Lung (tissue), 17 donors: ENCODE measurements at places on chromosomes 2 and 18. TPM values are rescaled to one million over a fixed set of nuclear protein-coding genes. Genes with fewer than 3 reads are reported as not detected.

The PSTPIP2 gene
- total RNA-seq: 11.2 TPM

The NAGK gene
- 48.2 TPM for total RNA-seq

The GALNT13 gene
- 3.1 TPM for total RNA-seq

The SNRNP27 gene
- total RNA-seq: 51.3 TPM

The CNTNAP5 gene
- 0.03 TPM for total RNA-seq

The MGAT4A gene
- 43.7 TPM for total RNA-seq

The CHMP1B gene
- 56.2 TPM for total RNA-seq

- no peak for DNase-seq
Observed at GRCh38 chr18:79930020-79930642, 21.3 kb downstream of the SLC66A2 start.

- no peak for DNase-seq
Observed at GRCh38 chr2:83042053-83042452, 1417.0 kb downstream of the SUCLG1 start.

- DNase-seq: no peak
Observed at GRCh38 chr2:108626995-108627394, 92.3 kb upstream of the RANBP2 start.

GRCh38 chr2:223588251-223588650 lies 13.9 kb downstream of the SCG2 start:
- no peak for DNase-seq

DNA sequence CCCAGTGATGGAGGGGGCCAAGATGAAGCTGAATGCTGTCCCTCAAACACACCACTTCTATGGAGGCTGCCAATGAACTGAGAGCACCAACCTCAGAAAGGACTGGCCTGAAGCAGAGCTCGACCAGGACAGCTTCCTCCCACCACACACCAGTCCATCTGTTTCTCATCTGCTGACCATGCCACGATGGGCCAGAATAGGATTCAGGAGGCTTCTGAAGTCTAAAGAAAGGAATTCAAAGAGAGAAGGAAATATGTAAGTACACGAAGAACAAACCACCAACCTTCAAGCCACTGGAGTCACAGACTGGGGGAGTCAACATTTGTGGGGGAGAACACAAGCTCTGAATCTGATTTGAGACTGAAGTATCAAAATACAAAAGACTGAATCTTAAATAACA lies 157.6 kb upstream of the CCDC68 start:
- no peak for DNase-seq

DNA sequence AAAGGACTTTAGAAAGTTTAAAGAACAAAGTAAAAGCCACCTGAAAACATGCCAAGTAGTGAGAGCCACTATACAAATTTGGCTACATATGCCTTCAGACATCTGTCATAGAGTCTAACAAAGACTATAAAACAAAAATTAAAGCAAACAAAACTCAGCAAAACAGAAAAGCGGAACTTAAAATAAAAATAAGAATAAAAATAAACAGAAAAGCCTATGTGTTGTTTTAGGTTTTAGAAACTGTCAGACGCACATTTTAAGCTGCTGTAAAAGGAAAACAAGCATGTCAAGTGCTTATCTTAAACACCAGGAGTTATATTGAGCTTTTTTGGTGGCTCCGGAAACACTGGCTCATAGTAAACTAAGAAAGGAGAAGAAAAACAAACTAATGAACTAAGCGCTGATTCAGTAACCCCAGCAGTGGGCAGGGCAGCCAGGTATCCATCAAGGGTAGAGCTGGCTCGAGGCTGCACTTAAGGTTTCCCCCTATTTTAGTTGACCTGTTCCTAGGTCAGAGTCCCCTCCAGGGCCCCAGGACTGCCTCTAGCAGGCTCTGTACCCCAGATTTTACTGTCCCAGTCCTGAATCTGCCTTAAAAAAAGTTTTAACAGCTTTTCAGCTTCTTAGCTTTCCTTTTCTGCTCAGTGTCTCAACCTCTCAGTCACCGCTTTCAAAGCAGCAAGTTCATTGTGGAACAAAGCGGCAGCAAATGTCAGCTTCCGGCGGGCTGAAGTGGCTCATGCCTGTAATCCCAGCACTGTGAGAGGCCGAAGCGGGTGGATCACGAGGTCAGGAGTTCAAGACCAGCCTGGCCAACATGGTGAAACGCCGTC lies 15.4 kb upstream of the RMC1 start:
- DNase-seq: peak; percentile 43

GRCh38 chr2:178084273-178084672 lies 11.7 kb upstream of the PDE11A start:
- no peak for DNase-seq

DNA sequence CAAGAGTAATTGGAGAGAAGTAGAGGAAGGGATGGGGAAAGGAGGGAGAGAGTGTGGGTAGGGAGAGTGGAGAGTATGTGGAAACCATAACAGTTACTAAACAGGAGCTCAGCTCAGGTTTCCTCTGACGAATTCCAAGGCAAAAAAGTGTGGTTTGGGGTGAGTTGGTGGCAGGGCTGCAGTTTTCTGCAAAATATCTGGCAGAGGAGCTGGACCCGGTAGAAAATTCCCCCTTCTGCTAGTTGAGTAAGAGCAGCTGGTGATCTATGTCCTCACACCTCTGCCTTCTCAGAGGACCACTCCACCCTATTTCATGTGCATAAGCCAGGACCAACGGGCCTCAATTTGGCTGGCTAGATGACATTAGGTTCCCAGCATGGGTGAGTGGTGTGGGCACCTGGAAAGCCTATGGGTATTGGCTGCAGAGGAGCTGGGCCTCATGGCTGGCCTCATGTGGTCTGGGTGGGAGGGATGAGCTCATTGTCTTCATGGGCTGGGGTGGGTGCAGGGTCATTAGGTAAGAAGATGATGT lies 13.2 kb downstream of the NRP2 start:
- DNase-seq: no peak

DNA sequence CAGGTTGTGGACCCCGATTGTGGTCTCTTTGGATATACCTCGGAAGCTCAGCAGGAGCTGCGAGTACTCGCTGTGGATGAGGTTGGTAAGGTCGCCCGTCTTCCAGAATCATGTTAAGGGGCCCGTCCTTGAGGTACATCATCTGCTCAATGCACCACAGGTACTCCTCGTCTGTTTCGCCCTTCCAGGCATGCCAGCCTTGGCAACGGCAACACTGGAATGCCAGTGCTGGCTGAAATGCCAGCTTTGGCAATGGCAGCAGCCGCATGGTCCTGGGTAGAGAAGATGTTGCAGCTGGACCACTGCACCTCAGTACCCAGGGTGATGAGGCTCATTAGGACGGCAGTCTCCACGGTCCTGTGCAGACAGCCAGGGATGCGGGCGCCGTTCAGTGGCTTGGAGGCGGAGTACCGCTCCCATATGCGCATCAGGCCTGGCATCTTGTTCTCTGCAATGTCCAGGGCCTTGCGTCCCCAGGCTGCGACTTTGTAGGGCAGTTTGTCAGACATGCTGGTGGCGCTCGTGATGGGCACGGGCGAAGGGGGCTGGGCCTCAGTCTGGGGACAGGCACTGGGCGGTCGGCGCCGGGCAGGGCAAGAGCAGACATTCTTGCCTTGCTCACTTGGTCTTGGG lies 122.2 kb upstream of the NXPH2 start:
- no peak for DNase-seq

- DNase-seq: peak; percentile 47
Observed at GRCh38 chr2:202726070-202726469, 91.3 kb downstream of the FAM117B start.

GRCh38 chr2:66869076-66869475 lies 434.2 kb downstream of the MEIS1 start:
- no peak for DNase-seq

DNA sequence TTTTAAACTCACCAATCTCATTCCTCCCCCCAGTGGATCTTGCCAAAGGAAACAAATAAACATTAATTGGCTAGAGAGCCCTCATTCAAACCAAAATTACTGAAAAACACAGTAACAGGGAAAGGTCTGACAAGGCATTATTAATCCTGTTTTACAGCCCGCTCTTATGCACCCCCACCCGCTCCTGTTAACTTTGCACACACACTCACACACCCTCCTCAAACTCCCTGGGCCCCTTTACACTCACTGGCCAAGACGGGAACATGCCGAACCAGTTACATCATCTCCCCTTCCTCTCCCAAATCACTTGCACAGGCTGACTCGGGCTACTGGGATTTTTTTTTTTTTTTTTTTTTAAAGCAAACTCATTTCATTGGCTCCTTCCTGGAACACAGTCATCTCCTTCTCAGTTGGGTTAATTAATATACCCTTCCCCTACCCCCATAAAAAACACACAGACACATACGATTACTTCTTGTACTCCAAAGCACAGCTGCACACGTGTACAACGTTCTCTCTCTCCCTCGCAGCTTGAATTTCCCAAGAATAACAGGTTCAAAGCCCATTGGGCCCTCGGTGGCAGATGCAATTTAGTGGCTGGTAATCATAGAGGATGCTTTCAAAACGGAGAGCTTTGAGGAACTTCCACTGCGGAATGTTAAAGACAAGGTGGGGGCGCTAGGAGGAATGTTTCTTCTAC lies 31.8 kb downstream of the KLF7 start:
- peak; percentile 86 for DNase-seq

DNA sequence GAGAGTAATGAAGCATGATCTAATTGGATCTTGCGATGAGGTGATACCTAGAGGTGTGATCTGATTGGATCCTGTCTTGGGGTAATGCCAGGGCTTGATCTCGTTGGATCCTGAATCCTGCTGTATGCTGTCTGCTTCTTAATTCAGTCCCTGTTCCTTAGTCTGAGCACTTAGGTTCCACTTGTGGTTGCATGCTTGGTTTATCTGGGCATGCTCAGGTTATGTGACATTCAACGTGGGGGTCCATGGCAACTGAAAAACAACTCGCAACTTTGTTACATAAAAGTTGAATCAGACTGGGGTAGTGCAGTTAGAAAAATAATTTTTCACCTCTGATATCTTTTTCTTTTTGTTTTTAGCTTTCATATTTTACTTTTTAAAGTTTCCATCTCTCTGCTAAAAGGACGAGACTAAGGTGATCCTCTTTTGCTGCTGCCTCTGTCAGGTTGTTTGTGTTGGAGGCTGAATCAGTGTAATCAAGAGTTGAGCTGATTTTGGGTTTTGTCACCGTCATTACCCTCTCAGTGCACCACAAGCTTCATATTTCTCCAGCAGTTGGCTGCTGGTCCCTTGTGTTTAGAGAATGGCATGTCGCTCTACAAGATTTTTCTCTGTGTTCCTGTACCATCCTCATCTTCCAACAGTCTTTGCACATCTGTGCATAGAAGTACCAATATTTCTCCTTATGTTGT lies 67.9 kb downstream of the NCOA1 start:
- DNase-seq: no peak

DNA sequence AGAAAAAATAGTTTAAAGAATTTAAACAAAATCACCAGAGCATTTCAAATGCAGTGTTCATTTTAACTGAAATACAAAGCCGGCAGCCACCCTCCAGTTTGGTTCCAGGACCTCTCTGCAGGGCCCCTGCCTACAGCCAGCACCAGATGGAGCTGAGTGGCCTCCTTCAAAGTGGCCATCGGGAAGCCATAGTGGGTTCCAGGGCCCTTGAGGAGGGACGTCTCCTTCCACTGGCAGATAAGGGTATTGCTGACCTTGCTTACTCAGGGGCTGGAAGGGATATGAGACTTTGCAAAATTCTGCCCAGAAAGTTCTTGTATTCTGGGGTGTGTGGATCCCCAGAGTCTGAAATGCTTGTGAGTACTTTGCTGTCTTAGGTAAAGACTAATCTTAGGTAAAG lies 205.2 kb upstream of the APCDD1 start:
- no peak for DNase-seq

DNA sequence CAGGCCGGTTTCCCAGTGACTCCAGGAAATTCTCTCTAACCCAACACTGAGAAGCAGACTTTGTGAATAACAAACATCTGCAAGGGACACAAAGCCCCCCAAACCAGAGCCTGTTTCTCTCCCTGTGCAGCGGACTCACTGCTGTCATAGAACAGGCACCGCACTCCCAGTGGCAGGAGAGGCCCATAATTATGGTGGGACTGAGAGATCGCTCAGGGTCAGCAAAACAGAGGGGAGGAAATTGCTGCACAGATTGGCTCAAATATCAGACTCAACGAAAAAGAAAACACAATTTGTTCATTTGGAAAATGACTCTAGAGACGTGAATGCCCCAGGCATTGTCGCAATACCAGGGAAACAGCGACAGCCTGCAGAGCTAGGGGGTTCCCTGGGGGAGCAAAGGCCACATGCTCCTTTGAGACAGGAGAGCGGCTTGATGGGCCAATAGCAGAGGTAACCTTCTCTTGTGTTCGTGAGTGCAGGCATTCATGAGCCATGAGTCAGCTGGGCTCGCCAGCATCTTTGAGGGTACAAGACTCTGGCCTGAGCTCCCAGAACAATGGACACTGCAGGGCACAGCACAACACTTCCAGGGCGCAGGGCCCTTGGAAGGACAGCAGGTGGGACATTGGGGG lies 143.3 kb upstream of the KLHL29 start:
- no peak for DNase-seq

- DNase-seq: peak; percentile 15
Observed at GRCh38 chr2:15763106-15763821, 171.6 kb downstream of the DDX1 start.

- DNase-seq: no peak
Observed at GRCh38 chr2:242011516-242011915, 142.0 kb downstream of the RTP5 start.

GRCh38 chr2:29517413-29517812 lies 402.2 kb downstream of the CLIP4 start:
- DNase-seq: no peak

DNA sequence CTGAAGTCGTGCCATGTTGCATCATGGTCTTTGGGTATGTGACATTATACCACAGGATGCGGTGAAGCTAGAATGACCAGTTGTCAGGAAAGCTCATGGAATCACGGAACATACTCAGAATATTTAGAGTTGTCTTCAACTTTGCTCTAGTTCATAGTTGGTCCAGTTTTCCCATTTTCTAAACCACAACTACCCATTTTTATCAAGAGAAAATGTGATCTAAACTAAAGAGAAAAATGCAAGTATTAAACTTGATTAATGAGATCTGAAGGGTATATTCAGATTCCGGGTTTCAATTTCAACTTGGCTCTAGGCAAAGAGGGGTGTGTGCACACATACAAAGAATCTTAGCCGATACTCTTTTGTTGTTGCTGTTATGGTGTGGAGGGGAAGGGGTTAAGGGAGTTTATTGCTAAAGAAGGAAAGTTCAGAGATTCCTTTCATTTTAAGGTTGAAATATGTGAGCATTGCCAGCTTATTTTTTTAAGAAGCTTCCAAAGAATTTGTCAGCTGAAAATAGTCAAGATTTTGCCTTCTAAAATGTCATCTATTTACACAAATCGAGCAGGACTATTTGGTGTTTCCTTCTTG lies 516.6 kb upstream of the ZEB2 start:
- DNase-seq: peak; percentile 53

DNA sequence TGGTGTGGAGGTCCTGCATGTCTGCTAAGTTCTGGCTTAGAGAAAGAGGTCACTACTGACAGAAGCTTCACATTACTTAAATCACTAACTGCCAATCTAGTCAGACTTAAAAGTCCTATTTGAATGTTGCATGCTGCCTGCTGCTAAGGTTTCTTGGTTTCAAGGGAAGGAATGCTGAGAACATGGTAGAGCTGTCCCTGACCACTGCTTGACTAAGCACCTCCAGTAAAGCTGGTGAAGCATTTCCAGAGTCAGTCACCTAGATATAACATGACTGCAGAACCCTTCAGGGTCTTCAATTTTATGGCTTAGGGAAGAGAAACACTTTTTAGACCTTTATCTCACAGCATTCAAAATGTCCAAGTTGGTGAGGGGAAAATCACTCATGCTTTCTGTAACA lies 2178.3 kb upstream of the PIK3C3 start:
- DNase-seq: no peak
